Activated CD4-positive, alpha-beta memory T cell treated with anti-CD3 and anti-CD28 coated beads, Interleukin-2, amount 10 ng/mL, durations not matched to agents 7 days and 5 days (primary cell): ENCODE measurements at places on chromosomes 6 and 20. TPM values are rescaled to one million over a fixed set of nuclear protein-coding genes. Genes with fewer than 3 reads are reported as not detected.

Gene BHLHE23
- not detected for total RNA-seq

Gene UBD
- 0.38 TPM for total RNA-seq

Gene ETV7
- 21.9 TPM for total RNA-seq

Gene ISM1
- total RNA-seq = not detected

Gene SLC17A4
- not detected for total RNA-seq

Gene SALL4
- total RNA-seq = not detected

Gene BTN3A1
- 103 TPM for total RNA-seq

Gene LAMP5
- total RNA-seq = not detected

Gene GPSM3
- 289 TPM for total RNA-seq

Gene PRICKLE4
- not detected for total RNA-seq
